ENCODE measurements at places on chromosomes 4 and X.

- DNase-seq, result no peak
- H3K36me3 ChIP-seq, result no peaks in the 10 kb centered on the region
- no peak overlapping the region for H3K4me3 ChIP-seq
These were observed 104.1 kb upstream of the BMP3 start for GRCh38 chr4:80926446-80926845.

- peaks cover 32% of the 10 kb centered on the region for H3K27me3 ChIP-seq
- no peak overlapping the region for H3K4me3 ChIP-seq
- no peak for DNase-seq
- H3K27ac ChIP-seq, result no peak overlapping the region
These were observed 41.0 kb upstream of the SH3RF1 start for GRCh38 chr4:169311643-169312365.

- no peaks in the 10 kb centered on the region for H3K36me3 ChIP-seq
- no peaks in the 10 kb centered on the region for H3K27me3 ChIP-seq
- H3K4me1 ChIP-seq, result no peaks in the 10 kb centered on the region
- DNase-seq, result peak; percentile 9
These were observed 72.9 kb upstream of the STIM2 start for GRCh38 chr4:26787461-26788340.

DNA sequence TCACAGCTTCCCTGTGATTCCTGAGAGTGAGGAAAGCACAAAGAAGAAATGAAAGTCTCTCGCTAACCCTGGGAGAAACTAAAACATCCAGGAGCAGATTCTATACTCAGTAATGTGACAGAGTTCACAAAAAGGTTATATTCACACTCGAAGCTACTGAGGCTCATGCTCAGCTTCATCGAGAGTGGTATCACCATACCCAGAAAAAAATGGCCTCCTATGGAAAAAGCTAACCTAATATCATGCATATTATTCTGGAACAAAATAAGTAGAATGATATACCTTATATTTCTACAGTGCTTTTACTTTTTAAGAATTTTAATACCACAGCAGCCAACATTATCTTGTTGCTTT, 13.5 kb upstream of the CDKN2AIP start:
- peak overlapping the region; percentile 51 for H3K4me3 ChIP-seq
- peaks cover 9% of the 10 kb centered on the region for H3K27me3 ChIP-seq
- H3K36me3 ChIP-seq, result no peaks in the 10 kb centered on the region
- no peak for DNase-seq
- peaks cover 17% of the 10 kb centered on the region for H3K4me1 ChIP-seq

DNA sequence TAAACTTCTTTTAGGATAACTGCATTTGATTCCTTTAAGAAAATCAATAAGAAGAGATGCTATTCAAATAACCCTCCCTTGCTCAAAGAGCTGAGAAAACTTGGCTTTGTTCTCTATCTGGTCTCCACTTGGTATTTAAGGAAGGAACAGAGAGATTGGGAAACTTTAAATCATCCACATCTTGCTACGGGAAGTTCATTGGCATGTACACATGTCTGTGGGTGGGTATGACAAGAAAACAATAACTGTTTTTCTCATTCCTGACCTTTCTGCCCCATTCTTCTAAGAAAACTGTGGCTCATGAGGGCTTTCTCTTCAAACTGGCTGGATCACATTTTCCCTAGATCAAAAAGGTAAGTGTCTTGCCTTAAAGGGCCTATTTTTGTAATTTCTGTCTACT, 6.0 kb downstream of the SEL1L3 start:
- peak overlapping the region; percentile 94 for H3K27ac ChIP-seq
- no peak for DNase-seq
- H3K27me3 ChIP-seq, result no peaks in the 10 kb centered on the region
- peaks cover 50% of the 10 kb centered on the region for H3K4me1 ChIP-seq
- no peak overlapping the region for H3K4me3 ChIP-seq

DNA sequence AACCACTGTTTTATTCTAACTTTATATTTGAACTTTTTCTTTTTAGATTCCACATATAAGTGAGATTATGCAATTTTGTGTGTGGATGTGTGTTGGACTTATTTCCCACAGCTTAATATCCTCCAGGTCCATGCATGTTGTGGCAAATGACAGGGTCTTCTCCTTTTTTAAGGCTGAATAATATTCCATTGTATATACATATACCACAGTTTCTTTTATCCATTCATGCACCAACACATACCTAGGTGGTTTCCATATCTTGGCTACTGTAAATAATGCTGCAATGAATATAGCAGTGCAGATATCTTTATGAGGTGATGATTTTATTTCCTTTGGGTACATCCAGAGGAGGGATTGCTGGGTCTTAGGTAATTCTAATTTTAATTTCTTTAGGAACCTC, 69.0 kb downstream of the SNCA start:
- H3K4me1 ChIP-seq, result no peaks in the 10 kb centered on the region
- no peak overlapping the region for H3K27ac ChIP-seq
- H3K36me3 ChIP-seq, result peaks cover 3% of the 10 kb centered on the region
- no peak for DNase-seq

DNA sequence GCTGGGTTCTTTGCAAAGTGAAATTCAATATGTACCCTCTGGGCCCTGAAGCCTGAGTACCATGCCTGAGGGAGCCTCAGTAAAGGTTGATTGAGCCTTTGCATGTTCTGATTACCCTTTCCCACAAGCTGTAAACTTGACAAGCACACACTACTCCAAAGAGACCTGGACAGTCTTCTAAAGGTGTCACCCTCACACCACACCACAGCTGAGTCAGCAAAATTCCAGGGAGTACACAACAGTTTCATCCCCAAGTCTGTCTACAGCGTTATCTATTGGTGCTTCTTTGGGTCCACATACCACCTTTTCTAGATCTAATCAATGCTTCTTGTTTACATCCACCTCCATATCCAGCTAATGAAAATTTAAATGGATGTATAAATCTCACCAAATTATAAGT, 180.8 kb downstream of the AMELX start:
- H3K4me3 ChIP-seq, result no peak overlapping the region
- DNase-seq, result no peak
- no peaks in the 10 kb centered on the region for H3K27me3 ChIP-seq

GRCh38 chr4:3041192-3042142, 32.9 kb downstream of the HTT-AS start:
- peak overlapping the region; percentile 90 for H3K27ac ChIP-seq
- peak; percentile 28 for DNase-seq
- peaks cover 17% of the 10 kb centered on the region for H3K27me3 ChIP-seq
- peaks cover 36% of the 10 kb centered on the region for H3K4me1 ChIP-seq

DNA sequence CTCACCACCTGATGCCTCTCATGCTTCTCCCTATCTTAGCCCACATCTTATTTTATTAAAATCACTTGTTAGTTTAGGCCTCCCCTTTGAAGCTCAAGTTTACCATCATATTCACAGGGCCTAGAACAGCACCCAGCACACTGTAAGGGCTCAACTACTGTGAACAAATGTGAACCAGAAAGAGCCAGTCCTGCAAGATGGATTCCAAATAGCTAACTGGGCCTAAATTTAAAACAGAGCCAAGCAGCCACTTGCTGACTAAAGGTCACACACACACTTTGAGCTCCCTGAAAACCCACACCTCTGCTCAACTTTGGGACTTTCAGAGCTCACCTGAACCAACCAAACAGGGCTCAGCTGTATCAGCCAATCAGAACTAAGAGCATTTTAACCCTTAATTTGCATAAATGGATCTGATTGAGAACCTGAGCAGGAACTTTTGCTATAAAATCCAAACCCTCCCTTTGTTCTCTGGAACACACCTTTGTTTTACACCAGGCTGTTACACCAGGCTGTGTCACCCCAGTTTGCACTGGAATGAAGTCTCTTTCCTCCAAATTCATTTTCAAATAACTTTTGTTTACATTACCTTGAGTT, 62.1 kb upstream of the EXOC1L start:
- H3K4me3 ChIP-seq, result no peak overlapping the region
- no peak for DNase-seq
- H3K27me3 ChIP-seq, result no peaks in the 10 kb centered on the region
- no peaks in the 10 kb centered on the region for H3K4me1 ChIP-seq

DNA sequence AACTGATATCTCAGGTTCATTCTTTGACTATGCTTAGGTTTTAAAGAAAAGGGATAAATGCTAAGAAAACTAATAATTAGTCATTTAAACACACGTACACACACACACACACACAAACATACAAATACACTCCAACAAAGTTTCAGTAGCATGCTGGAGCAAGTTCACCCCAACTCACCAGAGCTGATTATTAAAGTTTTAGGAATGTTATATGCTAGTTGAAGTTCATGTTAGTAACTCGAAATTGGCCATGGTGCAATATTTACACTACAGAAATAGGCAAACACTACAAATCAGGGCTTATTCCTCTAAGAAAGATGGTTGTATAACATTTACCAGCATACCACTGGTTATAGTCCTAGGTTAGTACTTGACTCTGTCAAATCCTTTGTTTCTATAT, 384.0 kb upstream of the DIPK2B start:
- no peak overlapping the region for H3K27ac ChIP-seq
- no peak for DNase-seq
- H3K4me1 ChIP-seq, result no peaks in the 10 kb centered on the region
- no peak overlapping the region for H3K4me3 ChIP-seq

- H3K27me3 ChIP-seq, result no peaks in the 10 kb centered on the region
- H3K27ac ChIP-seq, result no peak overlapping the region
- no peaks in the 10 kb centered on the region for H3K4me1 ChIP-seq
- no peak for DNase-seq
- H3K36me3 ChIP-seq, result no peaks in the 10 kb centered on the region
- H3K4me3 ChIP-seq, result no peak overlapping the region
These were observed 63.7 kb downstream of the HS3ST1 start for GRCh38 chr4:11365039-11365438.

GRCh38 chr4:38684271-38684670, 20.3 kb downstream of the KLF3 start:
- no peaks in the 10 kb centered on the region for H3K27me3 ChIP-seq
- peak overlapping the region; percentile 85 for H3K27ac ChIP-seq
- DNase-seq, result no peak
- peak overlapping the region; percentile 66 for H3K4me3 ChIP-seq

Data from effector memory CD8-positive, alpha-beta T cell (primary cell).